LNCaP clone FGC (cell line): ENCODE measurements at places on chromosomes 11 and 22.
A peak's percentile ranks its signal among the peaks of the same experiment; 100 is the strongest.

DNA sequence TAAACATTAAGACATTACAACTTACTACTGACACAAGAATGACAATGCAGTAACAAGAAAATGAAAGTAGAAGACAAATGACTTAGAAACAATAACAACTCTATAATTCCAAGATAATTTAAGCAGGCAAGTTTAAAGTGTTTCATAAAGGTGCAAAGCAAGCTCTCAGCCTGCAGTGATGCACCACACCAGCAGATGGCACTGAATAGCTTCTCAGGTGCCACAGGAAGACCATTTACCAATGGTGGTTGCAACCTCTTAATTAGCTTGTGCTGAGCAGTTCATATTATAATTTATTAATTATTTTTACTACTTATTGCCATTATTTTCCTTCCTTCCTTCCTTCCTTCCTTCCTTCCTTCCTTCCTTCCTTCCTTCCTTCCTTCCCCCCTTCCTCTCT, 60.6 kb downstream of the NXPE2 start:
- DNase-seq: peak; percentile 41

GRCh38 chr22:48209473-48210197, 1447.2 kb downstream of the TBC1D22A start:
- DNase-seq: no peak

GRCh38 chr11:129275828-129276227, 83.7 kb upstream of the ARHGAP32 start:
- DNase-seq: no peak

DNA sequence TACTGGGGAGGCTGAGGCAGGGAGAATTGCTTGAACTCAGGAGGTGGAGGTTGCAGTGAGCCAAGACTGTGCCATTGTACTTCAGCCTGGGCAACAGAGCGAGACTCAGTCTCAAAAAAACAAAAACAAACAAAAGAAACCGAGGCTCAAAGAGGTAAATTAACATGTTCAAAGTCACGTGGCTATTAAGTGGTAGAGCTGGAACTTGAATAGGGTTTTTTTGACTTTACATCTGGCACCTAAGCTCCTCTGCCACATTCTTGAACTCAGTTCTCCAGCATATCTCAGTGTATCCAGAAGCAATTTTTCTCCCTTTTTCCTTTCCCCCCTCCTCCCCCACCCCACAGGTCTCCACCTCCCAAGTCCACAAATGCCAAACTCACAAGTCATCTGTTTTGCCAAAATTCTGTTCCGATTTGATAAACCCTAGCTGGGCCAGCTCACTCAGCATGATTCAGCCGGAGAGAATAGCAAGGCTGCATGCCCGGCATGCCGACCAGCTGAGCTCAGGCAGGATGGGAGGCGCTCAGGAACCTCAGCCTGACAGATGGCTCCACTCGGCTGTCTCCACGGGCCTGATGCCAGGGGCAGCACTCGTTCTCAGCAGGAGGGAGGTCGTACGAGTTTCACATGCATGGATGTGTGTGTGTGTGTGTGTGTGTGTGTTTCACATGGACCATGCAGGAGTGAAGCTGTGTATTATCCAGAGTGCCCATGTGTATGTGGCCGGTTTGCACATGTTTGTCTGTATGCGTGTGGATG, 63.2 kb upstream of the RRAS2 start:
- no peak for DNase-seq

GRCh38 chr11:15091175-15091574, 17.8 kb downstream of the CALCB start:
- DNase-seq: no peak

DNA sequence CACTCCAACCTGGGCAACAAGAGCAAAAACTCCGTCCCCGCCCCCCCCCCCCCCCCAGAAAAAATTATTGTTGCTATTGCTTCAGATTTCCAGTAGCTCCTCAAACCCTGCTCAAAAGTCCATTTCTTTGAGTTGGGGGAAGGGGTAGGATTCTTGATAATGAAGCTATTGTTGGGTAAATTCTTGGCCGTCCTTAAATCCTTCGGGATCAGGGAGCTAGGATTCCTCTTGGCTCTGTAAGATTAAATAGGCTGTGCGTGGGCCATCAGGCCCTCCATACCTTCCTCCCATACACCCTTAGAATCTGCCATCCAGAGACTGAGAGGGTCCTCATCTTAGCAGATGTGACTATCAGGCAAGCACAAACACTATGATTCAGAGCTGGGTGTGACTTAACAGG, 16.4 kb downstream of the YWHAH start:
- no peak for DNase-seq

DNA sequence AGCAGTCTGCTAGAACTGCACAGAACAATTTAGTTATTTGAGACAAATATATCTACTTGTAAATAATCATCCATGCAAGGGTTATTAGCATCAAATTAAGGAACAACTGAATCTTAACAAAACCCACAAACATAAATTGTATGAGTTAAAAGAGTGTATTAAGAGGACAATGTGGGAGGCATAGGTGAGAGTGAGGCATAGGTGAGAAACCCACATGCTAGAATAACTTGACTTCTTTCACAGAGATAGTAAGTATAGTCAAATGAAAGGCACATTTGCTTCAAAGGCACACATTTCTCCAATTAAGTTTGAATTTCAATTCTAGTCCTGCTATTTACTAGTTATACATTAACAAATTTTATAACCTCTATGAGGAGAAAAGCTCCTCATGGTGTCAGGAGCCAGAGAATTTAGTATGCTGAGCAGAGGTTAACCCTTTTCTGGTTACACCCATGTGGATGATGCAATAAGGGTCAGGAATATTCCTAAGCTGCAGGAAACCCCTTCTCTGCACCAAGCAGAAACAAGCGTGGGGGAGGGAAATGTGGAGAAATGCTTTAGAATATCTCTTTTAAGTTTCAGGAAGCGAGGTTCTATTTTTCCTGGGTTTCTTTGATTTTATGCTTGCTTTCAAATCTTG, 264.2 kb downstream of the GRM5 start:
- DNase-seq: no peak

DNA sequence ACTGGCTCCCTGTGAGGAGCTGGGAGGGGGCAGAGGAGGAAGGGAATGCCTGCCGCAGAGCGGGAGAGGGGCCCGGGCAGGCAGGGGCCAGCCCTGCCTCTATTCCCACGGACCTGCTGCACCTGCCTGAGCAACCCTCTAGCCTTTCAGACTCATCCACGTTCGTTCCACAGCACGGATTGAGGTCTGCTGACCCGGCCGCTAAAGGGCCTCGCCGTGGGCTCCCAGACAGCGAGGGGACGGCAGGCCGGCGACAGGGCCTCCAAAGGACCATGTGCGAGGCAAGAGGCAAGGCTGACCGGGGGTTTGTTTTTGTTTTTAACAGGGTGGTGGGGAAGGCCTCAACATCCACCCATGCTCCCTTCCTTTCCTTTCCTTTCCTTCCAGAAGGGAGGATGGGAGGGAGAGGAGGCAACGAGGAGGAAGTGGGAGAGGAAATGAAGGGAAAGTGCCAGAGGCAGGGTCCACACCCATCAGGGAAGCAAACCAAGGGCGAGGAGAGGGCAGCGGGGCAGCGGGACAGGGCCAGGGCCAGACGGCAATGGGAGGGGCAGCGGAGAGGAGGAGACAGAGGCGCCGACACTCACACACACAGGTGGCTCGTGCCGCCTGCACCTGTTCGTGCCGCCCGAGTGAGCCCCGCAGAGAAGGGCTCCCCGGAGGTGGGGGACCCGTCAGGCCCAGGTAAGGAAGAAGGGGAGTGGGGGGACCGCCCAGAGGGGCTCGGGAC, 7.5 kb downstream of the LRFN4 start:
- no peak for DNase-seq

DNA sequence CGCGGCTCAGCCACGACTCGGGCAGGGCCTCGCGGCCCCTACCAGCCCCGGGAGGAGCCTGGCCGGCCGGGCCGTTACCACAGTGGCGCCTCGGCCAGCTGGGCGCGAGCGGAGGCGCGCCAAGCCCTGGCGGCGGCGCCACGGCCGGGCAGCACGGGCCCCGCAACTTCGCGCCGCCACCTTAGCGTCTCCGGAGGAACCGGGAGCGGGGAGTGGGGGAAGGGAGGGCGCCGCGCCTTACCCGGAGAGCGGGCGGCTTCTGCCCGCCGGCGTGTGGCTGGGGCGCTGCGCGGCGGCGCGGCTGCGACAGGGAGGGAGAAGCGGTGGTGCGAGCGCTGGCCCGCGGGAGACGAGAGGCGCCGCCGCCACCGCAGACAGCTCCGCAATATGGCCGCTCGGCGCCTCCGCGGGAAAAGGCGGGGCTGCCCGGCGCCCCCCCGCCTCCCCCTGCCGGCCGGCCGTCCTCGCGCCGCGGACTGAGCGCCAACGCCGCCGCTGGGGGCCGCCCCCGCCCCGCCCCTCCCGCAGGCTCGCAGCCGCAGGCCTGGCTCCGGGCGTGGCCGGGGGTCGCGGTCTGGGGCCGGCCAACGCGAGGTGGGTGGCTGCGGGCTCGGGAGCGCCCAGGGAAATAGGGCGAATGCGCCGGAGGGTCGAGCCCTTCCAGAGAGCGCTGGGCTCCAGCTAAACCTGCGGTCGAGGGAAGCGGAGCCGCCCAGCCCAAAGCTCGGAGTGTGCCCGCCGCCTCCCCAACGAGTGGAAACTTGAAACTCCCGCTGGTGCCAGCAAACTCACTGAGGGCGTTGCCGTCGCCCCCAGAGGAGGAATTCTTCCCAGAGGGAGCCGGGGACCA, at the start of gene RDX:
Gene RDX, minus strand, starts transcription at position 389 of the 850 bp plus-strand sequence. CDS start 16,922 bp downstream, outside the sequence.
- DNase-seq: no peak

DNA sequence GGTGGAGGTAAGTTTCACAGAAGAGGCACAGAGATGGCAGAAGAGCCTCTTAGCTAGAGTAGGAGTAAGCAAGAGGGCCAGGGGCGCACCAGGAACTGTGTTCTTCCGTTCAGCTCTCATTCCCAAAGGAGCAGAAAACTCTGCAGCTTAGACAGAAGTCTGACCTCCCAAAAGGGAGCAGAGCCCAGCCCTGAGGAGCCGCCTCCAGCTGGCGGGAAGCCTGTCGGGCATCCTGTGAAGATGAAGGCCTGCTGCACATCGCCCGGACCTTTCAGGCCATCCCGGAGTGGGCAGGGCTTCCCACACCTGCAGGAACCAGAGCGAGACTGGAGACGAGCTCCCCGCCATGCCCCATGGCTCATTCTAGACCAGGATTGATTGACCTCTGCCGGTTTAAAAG, 1102.8 kb downstream of the BRD1 start:
- DNase-seq: no peak

GRCh38 chr11:135022454-135022853, 610.4 kb upstream of the B3GAT1 start:
- peak; percentile 13 for DNase-seq

DNA sequence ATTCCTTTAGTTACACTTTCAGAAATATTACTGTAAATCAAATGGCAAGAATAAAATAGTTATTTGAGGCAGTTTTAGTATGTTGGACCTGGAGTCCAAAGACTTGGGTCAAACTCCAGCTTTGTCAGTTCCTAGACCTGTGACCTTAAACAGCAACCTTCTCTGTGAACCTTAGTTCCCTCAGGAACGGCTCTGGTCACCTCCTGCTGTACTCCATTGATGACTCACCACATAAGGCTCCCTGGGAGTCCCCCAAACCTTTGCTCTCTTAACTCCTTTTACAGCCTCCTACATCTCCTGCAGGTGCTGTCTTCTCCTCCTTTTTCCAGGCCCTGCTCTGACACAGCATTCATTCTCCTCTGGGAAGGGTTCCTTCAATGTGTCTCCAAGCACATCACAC, 29.1 kb downstream of the LIMK2 start:
- no peak for DNase-seq

DNA sequence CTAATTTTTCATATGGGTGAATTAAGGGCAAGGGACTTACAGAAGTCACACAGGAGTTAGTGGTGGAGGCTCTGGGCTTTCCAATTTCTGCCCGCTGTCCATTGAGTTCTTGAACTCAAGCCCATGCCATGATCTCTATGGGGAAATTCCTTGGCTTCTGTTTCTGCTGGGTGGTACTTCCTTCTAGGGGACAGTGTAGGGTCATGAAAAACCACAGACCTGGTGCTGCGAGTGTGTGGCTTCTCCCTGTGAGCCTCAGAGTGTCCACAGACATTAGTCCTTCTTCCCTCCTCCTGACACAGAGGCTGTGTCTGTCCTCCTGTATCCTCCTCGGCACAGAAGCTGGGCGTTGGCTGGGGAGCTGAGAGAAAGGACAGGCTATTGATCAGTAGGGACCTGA, 6.3 kb upstream of the SEZ6L start:
- no peak for DNase-seq

DNA sequence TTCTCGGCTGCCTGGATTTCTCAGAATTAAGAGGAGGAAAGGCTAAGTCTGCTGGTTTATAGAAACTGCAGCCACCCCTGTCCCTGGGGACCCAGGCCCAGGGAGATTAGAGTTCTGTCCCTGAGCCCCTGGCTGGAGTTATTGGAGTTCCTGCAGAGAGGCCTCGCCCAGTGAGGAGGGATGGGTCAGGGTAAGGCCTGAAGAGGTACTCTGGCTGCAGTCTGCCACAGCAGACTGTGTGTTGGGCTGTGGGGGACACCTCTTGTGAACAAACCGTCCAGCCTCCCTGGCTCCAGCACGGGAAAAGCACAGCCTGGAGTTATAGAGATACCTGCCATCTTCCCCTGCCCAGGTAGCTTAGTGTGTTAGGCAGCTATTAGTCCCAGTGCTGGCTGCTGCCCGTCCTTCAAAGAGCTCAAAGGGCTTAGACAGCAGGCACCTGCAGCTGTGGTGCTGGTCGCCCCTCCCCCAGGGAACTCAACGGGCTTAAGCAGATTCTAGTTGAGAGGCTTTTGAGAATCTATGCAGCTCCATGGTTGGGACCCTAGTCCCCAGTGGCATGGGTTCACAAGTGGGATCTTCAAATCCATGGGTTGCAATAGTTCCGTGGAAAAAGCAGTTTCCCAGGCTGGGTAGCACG, 36.6 kb upstream of the MUC15 start:
- no peak for DNase-seq

- DNase-seq: no peak
These were observed 133.4 kb upstream of the CSNK2A3 start for GRCh38 chr11:11486423-11486822.

DNA sequence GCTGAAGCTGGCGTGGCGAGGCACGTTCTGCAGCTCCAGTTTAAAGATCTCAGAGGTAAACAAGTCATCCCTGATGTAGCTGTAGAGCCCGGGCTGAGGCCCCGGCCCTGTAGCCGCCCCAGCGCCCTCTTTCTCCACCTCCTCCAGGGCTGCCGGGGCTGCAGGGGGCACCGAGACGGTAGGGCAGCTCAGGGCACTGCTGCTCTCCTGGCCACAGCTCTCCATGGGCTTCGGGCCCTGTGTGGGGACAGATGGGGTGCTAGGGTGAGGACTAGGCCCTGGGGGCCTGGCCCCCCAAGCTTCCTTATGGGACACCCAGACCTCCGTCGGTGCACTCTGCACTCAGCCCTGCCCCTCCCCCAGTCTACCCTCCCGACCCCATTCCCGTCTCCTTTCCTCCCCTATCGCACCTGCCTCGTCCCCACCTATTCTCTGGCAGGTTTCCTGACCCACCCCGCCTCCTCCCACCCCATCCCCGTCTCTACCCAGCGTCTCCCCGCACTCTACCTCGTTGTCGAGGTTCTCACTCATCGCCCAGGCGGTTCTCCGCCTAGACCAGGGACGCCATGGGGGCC, 559 bp downstream of the RANBP1 start:
- DNase-seq: no peak

DNA sequence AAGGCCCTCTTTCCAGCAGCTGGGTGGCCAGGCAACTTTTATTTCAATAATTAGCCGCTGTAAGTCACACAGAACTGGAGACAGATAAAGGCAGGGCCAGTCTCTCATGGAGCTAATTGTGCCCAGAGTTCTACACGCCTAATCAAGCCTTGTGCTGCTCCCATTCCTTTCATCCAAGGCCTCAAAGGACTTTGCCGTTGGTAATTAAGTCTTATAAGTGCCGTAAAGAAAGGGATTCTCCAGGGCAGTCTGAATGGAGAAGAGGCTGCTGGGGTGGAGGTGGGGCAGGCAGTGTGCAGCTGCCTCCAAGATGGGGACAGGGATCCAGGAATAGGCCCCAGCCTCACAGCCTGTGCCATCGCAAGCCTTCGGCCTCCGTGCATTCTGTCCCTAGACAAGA, 357.9 kb downstream of the TENM4 start:
- DNase-seq: no peak
